ENCODE measurements at places on chromosomes 5 and 9.
A peak's percentile ranks its signal among the peaks of the same experiment; 100 is the strongest.

GRCh38 chr9:116405321-116405720 lies 251.7 kb downstream of the PAPPA start:
- no peak for DNase-seq

DNA sequence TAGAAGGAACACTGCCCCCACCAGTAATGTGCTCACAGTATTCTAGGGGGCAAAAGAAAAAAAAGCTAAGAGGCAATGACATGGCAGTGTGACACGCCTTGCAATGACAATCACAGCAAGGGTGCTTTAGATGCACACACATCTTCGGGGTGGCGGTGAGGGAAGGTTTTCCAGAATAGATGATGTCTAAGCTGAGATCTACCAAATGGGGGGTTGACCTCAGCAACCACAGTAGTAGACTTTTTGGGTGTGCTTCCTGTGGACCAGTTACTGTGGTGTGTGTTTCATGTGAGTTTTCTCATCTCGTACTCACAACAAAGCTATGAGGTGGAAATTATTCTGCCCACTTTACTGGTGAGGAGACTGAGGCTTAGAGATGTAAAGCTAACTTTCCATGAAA lies 10.2 kb upstream of the IL12B start:
- no peak for DNase-seq

DNA sequence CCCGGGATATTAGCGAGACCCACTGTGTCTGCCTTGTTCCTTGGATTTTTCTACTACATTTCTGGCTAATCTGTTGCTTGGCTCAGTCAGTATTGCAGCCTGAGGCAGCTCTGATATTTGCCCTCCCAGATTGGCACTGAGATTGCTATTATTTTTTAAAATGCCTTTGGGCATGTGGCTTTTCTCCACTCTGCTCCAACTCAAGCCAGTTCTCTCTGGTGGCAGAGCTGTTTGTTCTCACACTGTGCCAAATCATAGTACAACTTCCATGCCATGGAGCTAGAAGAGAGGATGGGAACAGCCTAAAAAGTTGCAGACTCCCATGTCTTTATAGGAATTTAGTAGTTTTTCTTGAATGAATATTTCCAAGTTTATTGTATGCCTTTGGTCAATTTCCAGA lies 155.9 kb upstream of the ATP10B start:
- no peak for DNase-seq

GRCh38 chr5:107651325-107651724 lies 19.4 kb downstream of the EFNA5 start:
- DNase-seq, result no peak

DNA sequence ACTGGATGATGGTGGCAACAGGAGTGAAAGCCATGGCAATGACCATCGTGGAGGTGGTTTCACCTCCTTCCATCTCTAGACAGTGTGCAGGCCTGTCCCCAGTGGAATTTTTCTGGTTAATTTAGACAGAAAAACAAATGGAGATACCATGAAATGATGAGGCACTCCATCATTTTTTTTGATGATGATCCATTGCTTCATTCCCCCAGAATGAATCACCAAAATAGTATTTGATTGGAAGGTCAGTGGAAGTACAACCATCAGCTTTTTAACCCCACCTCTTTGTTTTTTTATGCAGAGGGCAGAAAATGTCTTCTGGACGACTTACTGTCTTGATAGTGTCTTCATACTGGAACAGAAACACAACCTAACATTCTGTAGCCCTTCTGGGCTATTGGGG lies 42.6 kb upstream of the ADRA1B start:
- DNase-seq, result no peak

- no peak for DNase-seq
Observed at GRCh38 chr5:108818613-108819272, 71.0 kb downstream of the FER start.

GRCh38 chr5:109668668-109669422 lies 20.9 kb upstream of the MAN2A1 start:
- DNase-seq, result no peak

- no peak for DNase-seq
Observed at GRCh38 chr5:108125771-108126511, 256.0 kb downstream of the FBXL17 start.

DNA sequence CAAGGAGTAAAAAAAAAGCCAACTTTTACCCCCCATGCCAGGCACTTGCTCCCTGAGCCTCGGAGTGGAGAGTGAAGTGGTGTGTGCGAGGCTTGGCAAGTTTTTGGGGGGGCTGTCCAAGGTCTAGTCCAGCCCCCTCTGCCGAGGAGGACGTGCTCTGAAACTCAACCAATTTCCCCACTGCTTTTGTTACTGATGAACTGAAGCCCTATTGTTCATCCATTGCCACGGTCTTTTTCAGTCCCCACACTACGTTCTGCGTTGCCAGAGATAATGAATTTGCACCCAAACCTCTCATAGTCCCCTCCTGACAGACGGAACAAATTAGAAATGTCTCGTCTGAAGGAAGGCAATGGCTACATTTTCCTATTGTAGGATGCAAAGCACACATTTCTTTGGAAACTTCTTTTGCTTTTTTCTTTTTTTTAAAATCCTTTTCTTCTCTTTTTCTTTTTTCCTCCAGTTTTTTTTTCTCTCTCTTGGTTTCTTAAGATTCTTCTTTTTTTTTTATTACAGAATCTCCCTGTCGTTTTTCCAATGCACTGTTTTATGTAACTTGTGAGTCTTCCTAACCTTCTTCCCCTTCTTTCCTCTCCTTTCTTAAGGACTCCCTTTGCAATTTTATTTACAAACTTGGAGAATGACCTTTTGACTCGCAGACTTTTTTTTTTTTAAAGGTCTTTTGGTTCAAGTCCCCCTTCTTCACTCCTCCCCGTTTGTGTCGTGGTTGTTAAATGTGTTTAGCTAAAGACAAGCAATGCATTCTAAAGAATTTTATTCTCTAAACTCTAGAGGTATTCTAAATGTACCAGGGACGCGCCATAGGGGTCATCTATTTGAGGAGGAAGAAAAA lies 209.5 kb downstream of the MEF2C start:
- DNase-seq, result no peak

- no peak for DNase-seq
Observed at GRCh38 chr9:112905084-112905483, 14.4 kb upstream of the SLC46A2 start.

GRCh38 chr5:153515301-153515700 lies 24.8 kb downstream of the GRIA1 start:
- DNase-seq, result no peak

- no peak for DNase-seq
Observed at GRCh38 chr5:34053133-34053532, 10.1 kb upstream of the C1QTNF3 start.

DNA sequence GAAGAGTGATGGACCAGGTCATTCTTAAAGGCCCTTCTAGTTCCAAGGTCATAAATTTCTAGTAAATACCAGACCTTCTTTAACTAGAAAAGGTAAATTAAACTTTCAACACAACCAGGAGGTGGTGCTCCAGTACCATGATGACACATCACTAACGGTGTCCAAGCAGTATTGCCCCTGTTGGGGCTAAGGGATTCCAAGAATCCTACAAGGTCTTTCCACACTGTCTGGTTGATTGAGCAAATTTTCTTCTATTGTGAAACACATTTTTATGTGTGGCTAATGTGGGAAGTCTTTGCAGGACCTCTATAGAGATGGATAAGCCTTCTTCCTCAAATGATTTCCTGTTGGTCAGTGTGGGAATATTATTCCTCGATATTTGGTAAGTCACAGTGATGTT lies 459.6 kb upstream of the PAPPA start:
- DNase-seq, result no peak

DNA sequence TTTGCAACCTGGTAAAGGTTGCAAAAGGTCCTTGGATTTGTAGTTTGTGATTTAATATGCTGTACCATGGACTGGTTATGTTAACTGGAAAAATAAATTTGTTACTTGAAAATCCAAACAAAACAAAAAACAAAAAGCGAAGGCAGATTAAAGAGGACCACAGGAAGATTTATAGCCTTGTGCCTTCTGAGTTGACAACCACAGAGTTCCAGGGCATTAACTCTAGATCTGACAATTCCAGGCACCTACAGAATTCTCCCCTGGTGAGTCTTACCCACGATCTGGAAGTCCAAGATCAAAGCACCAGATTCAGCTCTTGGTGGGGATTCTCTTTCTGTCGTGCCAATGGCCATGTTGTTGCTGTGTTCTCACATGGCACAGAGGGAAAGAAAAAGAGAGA lies 107.9 kb upstream of the SELENOP start:
- DNase-seq, result no peak

- peak; percentile 15 for DNase-seq
Observed at GRCh38 chr5:36688722-36689121, 82.3 kb downstream of the SLC1A3 start.

DNA sequence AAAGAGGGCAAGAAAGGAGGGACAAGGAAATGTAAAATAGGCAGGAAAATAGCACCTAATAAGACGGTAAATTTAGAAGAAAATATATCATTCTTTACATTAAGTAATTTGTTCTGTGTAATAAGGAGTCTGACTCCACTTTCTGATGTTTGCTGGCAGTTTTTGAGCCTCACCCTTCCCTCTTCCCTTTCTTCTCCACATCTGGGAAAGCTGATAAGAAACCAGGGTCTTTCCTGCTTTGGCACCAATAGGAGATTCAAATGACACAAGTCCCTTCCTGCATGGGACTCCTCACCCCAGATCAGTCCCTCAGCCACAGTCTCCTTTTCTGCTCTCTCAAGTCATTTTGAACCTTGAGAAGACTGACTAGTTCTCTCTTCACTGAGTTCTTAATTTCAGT lies 31.2 kb upstream of the LECT2 start:
- peak; percentile 17 for DNase-seq

DNA sequence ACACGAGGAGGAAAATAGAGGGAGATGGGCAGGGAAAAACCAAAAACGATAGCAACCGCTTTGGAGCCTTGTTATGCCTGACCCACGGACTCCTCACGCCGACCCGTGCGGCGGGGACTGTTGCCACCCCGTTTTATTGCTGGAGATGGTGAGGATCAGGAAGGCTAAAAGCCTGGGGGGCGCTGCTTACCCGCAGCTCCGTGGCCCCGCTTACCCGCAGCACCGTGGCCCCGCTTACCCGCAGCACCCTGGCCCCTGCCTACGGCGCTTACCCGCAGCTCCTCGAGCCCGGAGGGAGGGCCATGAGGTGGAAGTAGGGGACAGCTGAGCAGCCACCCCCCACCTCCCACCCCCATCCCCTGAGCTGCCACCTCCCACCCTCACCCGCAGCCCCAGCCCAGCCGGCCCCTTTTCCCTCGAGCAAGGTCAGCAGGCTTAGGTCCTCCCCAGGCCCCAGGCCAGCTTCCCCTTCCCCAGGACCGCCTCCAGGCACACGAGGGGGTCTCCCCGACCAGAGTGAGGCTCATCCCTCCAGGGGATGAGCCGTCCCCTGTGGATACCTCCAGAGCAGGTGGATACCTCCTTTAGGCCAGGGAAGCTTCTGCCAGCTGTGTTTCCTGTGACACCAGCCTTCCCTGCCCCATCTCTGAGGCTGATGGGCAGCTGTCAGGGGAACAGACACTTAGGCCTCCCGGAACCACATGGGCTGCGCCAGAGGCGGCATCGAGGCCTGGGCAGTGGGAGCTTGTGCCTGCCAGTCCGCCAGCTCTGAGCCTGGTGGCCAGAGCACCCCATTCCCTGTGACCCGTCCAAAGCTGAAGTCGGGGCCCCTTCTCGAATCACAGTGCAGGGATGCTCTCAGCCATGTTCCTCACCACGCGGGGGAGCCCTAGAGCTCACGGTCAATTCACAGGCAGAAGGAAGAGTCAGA lies 92.3 kb downstream of the LMX1B start:
- peak; percentile 35 for DNase-seq

- no peak for DNase-seq
Observed at GRCh38 chr5:129246088-129246487, 151.5 kb downstream of the ISOC1 start.

GRCh38 chr9:134358026-134358661 lies 31.9 kb downstream of the RXRA start:
- no peak for DNase-seq

- DNase-seq, result no peak
Observed at GRCh38 chr5:17094830-17095229, 122.6 kb upstream of the BASP1 start.

GRCh38 chr9:34716711-34717110 lies 6.8 kb upstream of the CCL21 start:
- DNase-seq, result no peak

DNA sequence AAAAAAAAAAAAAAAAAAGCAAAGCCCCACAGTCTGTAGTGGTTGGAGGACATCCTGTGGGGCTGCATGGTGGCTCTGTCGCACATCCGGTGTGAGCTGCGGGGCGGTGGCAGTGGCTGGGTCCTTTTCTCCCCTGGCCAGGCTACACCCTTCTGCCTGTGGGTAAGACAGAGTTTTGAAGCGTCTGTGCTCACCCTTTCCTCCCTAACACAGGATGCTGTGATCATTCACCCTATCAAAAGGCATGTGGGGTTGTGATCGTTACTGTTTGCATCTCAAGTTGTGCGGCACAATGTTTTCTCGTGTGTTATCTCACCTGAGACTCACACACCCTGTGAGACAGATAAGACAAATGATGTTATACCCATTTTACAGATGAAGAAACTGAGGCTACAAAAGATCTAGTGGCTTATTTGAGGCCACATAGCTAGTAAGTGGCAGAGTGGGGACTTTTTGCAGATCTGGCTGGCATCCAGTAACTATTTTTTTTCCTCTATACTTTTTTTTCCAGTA lies 17.5 kb downstream of the IRF1 start:
- no peak for DNase-seq

DNA sequence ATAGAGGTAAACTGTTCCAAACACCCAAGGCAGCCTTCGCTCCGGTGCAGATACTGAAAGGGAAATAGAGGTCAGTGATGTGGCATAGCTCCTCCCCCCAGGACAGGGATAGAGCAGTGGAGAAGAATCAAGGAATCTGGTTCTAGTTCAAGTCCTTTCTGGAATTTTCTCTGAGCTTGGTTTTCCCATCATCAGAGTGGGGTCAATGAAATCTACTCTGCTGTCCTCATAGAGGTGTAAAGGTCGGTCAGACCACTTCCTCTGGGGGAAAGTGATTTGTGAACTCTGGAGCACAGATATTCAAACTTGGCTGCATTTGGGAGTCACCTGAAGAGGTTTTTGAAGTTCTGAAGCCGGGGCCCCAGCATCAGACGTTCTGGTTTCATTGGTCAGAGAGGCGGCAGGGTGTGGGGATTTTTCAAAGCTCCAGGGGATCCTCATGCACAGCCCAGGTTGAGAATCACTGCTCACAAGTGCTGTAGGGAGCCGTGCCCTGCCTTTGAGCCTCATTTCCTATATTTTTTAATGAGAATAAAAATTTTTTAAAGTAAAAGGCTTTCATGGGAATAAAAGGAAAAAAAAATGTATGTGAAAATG lies 105.7 kb upstream of the RAD23B start:
- DNase-seq, result no peak
